ENCODE measurements at places on chromosomes 13 and 19.

GRCh38 chr19:44005973-44006372 is 3.2 kb downstream of the ZNF230 start:
- DNase-seq: no peak

GRCh38 chr19:40799558-40800338 is 757 bp downstream of the EGLN2 start:
- DNase-seq: no peak

DNA sequence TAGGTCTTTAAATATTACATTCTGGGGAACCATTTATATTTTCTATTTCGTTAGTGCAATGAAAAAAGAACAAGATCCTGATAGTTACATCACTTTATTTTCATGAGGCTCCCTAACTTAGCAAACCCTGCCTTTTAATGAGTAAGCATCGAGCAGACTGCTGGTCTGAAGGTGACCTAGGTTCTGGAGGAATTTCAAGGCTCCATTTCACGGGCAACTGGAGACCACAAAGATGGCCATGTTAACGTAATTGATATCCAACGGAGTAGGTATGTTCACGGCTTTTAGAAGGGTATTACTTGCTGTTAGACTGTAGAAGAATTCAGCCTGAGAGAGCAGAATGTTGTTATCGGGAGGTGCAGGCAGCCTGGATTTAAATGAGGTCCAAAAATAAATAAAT is 1597.6 kb downstream of the EFNB2 start:
- DNase-seq: no peak

DNA sequence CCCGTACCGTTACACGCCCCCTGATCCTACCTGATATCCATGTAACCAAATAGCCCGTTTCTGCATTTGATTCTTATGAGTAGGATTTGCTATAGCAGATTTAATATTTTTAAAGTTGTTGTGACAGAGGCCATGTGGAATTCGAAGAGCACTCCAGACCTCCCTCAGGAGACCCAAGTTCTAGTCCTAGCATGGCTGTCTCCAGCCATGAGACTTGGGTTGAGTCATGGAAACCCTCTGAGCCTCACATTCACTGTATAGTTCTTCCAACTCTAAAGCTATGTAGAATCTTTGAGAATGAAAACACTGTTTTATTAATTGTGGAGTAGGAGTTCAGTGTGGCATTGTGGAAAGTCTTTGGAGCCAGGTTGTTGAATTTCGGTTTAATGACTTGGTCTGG is 8.0 kb upstream of the GPR183 start:
- no peak for DNase-seq

- DNase-seq: no peak
These were observed 1872.9 kb upstream of the PCDH20 start for GRCh38 chr13:63288576-63288975.

Measured in SHP77 treated with DMSO at 0.1 percent for 48 hours (cell line).